ENCODE measurements at places on chromosomes 4 and X.

DNA sequence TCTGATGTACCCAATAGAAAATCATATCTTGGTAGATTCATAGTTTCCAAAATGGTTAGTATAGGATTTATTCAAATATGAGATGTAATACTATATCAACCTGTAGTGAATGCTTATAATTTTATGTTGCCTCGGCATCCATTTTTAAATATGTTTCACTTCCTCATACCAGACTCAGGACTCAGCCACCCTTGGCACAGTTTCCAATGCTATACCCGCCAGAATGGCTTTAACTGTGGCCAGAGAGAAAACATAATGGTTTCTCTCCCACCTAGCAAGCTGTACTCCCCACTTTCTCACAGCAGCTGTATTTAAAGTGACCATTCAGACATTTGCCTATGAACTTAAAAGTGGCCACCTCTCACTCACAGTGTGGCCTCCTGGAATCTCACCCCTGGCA is 466.6 kb upstream of the PABPC4L start:
- DNase-seq, result no peak

DNA sequence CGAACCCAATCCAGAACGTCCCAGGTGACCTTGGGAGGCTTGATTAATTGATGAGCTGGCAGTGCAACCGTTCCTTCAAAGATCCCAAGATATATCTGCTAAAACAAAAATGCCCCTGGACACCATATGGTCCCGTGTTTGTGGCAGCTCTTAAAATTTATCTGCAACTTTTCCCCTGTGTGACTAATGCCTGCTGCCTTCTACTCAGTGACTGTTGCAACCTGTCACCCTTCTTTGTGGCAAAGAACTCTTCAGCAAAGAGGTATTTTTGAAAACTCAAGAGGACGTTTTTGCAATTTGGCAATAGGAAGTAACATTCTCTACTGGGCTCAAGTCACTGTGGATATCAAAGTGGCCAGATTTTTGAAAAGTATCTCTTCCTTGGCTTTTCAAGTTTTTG is 75.8 kb upstream of the SOD3 start:
- DNase-seq, result no peak

GRCh38 chrX:27968352-27968751 is 12.9 kb downstream of the DCAF8L1 start:
- no peak for DNase-seq

- no peak for DNase-seq
Measured at GRCh38 chr4:126544276-126544675, 1088.5 kb upstream of the INTU start.

DNA sequence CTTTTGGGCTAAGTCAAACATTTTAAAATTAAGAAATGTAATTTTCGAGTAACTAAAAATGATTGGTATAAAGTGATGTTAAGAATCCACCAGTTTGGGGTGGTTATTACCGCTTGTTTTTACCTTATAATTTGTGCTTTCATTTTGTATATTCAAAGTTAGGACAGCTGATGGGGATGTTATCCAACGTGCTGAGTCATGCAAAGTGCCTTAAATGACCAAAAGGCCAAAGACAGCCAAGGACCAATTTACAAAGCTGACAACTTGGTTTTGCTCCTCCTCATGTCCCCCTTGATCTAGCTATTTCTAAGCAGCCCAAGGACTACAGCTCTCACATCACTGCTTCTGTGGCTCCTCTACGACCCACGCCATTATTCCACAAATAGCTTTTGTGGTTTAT is 181.4 kb upstream of the PCDH7 start:
- DNase-seq, result no peak

Measured in CD4-positive, alpha-beta T cell treated with Interleukin-4 for 1 hour (primary cell).